H1 (cell line): ENCODE measurements at places on chromosomes 6 and 20. TPM values are rescaled to one million over a fixed set of nuclear protein-coding genes. Genes with fewer than 3 reads are reported as not detected.

The POPDC3 gene
- 2.4 and 3.7 TPM in 2 replicates for total RNA-seq

- DNase-seq, result no peak
Measured at GRCh38 chr6:72798196-72798595, 176.3 kb downstream of the KCNQ5 start.

DNA sequence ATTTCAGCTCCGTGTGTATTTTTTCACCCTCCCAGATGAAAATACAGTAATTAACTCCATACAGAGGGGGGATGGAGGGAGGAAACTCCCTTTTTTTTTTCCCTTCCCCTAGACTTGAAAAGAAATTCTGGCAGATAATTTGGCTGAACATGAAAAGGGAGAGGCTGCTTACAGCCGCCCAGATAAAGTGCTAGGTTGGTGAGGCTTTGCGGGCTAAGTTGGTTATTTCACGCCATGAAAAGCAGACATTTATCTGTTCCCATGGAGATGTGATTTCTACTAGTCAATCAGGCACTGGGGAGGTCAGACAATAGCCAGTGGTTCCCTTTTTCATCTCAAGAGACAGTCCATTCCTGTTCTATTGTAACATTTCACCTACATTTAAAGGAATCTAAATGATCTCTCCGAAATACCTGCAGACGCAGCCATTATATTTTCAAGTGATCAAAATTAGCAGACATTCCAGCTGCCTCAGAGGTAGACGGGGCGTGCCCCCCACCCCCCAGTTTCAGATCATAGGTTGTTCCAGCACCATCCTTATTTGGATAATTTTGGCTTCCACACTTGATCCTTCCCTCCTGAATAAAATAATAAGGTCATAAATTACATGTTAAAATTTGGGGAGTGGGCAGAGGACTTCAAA is 143.9 kb upstream of the ZNF217 start:
- DNase-seq, result no peak

DNA sequence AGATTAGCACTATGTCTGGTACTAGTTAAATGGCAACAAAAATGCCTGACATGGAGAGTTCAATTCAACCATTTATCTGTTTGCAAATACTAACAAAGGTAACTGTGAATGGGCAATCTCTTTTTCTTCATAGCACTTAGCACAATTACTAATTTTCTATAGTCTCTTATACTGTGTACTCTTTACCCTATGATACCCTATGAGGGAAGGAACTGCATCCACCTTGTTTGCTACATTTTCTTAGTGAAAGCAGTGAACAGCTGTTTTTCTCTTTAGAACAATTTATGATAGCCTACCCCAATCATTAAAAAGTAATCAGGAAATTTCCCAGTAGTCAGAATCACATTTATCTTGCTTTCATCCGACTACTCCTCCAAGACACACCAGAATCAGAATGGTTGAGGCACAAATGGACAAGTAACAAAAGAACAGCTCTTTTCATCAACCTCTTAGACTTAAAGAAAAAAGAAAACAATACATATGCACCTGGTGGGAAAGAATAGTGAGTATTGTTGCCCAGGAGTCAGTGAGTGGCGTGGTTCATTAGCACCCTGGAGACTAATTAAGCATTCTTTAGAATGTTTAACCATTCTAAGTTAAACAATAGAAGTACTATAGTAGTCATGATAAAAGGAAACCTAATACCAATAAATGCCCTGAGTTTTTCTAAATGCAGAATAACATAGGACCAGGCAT is 16.7 kb downstream of the ZNF292 start:
- DNase-seq, result no peak
